ENCODE measurements at places on chromosomes 3 and 15.

GRCh38 chr15:92907896-92908712 lies 8.0 kb downstream of the CHD2 start:
- DNase-seq = no peak

GRCh38 chr3:150296966-150297365 lies 111.1 kb upstream of the TSC22D2 start:
- DNase-seq = no peak

DNA sequence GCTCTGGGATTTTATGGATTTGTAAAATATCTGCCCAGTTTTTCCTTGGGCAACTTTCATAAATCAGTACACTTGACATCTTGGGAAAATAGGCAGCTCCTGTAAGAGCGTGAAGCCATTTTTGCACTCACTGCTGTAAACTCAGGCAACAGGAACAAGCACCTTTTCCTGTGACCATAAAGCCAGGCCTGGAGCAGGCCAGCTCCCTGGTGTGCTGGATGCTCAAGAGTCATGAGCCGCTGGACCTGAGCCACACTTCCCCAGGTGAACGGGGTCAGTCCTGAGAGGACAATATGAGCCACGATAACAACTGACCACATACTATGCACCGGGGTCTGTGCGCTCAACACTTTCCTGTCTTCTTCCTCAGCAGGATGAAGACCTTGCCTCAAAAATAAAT lies 158.2 kb downstream of the NUP210 start:
- DNase-seq = no peak

DNA sequence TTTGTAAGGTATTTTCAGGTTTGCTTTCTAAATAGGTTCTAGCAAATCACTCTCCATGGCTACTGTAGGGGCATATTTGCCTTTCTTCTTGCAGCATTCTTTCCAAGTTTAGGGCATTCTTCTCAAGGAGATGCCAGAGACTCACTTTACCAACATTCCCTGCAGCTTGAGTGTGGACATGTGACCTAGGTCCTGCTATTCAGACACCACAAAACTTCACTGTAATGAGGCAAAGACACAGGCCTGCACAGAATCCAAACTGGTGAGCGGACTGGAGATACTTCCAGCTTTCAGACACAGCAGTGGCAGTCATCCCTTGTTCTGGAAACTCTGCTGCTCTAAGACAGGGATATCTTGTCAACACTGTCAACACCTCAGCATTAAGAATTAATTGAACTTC lies 146.4 kb upstream of the PFN2 start:
- DNase-seq = no peak

- no peak for DNase-seq
Observed at GRCh38 chr15:39511916-39512260, 69.0 kb upstream of the THBS1 start.

DNA sequence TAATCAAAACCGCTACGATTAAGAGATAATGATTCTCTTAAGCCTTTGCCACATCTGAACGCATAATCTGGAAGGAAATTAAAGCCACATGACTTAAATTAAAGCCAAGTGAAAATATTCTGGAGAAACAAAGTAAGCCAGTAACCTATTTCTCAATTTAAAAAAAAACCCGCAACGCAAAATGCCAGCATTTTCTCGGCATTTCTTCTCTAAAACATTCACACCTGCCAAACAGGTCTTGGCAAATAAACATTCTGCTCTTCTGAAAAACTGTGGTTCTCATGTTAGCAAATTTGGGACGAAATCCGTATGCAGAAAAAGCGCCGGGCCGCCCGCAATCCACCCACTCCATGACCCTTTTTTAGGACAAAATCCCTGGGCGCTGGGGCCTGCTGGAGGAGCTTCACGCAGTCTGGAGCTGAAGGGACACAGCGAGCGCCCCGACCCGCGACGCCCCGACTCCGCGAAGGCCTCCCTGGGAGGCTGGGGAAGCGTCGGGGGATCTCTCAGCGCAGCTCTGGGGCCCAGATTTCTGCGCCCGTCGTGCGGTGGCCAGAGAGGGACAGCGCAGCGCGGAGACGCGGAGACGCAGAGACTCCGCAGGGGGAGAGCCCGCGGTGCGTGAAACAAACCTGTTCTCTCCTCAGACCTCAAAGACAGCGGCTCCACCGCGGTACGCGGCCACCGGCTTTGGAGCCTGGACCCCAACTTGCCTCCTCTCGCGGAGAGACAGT lies 471 bp downstream of the NKIRAS1 start:
- no peak for DNase-seq

- DNase-seq = no peak
Observed at GRCh38 chr3:42875325-42876151, at the start of gene CYP8B1. TSS of gene CYP8B1 (minus strand) at chr3:42875879. CDS start at chr3:42875816, 63 bp downstream.

GRCh38 chr15:70018646-70019600 lies 78.8 kb downstream of the TLE3 start:
- no peak for DNase-seq

DNA sequence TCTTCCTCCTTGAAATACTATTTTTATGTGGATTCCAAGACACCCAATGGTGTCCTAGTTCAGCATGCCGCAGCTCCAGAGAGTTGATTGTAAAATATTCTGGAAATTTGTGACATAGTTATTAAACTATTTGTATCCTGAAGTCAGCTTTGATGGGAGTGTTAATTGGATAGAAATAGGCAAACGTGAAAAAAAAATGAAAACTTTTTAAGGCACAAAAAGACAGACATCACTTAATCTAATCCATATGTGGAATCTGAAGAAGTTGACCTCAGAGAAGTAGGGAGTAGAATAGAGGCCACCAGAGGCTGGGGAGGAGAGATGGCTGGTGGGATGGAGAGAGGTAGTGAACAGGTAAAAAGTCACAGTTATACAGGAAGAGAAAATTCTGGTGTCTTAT lies 704.2 kb downstream of the ROBO1 start:
- DNase-seq = no peak

GRCh38 chr3:126056088-126056487 lies 27.8 kb downstream of the SLC41A3 start:
- DNase-seq = no peak

- DNase-seq = no peak
Observed at GRCh38 chr3:191882289-191882688, 421.3 kb downstream of the PYDC2 start.

DNA sequence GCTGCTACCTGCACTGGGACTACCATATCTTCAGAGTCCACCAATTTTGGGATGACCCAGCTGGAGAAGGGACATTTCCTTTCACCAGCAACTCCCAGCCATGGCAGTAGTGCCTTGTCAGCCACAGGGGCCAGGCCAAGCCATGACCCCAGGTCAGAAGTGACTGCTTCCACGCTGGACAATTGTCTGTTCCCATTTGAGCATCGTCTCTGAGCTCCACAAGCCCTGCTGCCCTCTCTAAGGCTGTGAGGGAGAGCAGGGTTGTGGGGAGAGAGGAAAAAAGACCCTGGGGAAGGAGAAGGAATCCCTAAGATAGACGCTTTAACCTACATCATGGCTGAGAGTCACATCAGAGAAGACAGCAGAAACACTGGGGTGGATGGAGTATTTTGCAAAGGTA lies 7.4 kb upstream of the RARRES1 start:
- DNase-seq = no peak

DNA sequence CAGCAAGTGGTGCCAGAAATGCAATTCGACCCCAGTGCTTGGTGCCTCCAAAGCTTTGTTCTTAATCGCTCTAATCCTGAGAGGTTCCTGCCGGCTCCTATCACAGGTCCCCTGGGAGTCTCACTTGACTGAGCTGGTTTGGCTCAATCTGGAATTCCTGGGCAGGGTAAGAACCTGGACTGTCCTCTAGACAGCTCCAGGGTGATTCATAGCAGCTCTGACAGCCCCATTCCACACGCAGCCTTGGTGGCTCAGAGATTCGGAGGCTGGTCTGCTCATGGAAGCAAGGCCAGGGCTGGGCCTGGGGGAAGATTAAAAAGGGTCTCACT lies 37.9 kb downstream of the MYO5C start:
- no peak for DNase-seq

DNA sequence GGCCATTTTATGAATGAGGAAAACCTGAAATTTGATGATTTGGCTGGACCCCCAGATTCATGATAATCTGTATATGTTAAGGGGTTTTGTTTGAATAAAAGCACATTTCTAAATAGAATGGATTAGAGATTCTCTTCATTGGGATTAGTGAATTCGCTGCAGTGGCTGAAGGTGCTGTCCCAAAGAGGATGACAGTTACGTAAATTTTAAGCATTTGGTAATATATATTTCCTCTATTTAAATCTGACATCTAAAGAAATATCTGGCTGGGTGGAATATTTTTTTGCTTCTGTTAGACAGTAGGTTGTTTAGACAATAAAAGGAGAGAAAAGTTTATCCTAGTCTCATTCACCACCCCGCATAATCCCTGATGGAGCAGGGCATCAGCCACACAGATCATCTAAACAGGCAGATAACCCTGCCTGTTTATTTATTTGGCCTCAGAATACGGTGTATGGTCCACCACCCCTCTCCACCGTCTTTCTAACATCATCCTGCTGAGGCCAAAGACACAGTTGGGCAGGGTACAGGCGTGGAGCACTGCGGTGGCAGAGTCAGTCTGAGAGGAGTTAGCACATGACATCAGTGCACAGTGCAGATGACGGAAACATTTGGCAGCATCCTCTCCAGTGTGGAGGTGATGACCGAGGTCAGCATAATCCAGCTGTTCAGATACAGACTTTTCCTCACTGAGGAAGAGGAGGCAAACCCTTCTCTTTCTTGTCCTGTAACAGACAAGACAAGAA lies 20.4 kb upstream of the NFKBIZ start:
- DNase-seq = no peak

DNA sequence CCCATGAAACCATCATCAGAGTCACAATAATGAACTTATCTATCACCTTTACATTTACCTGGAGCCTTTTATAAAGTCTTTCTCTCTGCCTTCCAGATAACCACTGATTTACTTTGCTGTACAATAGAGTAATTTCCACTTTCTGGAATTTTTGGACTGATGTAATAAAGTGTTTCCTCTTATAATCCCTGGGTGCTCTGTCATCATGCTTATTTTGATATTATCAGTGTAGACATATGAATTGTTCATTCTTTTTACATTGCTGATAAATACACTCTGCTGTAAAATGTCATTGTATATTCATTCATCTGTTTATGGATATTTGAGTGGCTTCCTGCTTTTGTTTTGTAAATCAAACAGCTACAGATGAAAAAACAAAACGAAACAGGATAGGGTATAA lies 27.0 kb upstream of the IREB2 start:
- no peak for DNase-seq

DNA sequence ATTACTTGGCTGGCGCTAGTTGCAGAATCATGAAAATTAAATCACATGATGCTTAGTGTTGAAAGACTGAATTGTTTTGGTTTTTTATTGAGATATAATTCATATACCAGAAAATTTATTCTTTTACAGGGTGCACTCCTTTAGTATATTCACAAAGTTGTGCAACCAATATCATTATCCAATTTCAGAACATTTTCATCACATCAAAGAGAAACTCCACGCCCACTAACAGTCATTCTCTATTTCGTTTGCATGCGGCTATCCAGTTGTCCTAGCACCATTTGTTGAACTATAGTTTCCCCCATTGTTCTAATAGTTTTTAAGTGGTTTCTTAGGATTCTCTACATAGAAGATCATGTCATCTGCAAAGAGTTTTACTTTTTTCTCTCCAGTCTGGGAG lies 3.7 kb downstream of the EHD4 start:
- no peak for DNase-seq

- DNase-seq = no peak
Observed at GRCh38 chr15:40340740-40341400, at the start of gene CCDC9B. TSS of gene CCDC9B (minus strand) at chr15:40340939. CDS start at chr15:40340819, 120 bp downstream.

GRCh38 chr3:134311265-134311664 lies 60.6 kb upstream of the RYK start:
- no peak for DNase-seq

- DNase-seq = no peak
Observed at GRCh38 chr3:52126036-52126435, 28.2 kb downstream of the POC1A start.

DNA sequence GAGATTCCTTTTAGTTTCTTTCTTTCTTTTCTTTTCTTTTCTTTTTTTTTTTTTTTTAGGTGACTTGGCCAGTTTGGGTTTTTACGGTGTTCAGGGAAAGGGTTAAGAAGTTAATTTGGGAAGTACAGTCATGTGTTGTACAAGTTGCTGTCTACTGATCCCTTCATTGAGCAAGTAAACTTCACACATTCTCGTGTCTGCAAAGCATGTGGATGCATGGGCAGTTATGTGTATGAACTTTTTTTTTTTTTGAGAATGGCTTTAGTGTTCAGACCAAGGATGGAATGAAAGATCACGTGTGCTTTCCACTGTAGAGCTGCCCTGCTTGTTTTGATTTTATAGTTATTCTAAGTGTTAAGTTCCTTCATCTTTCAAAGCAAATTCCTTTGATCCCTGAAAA lies 132.3 kb downstream of the PGPEP1L start:
- DNase-seq = no peak

- no peak for DNase-seq
Observed at GRCh38 chr3:37941608-37942508, 48.7 kb upstream of the VILL start.

- no peak for DNase-seq
Observed at GRCh38 chr15:25176616-25176923, 221.8 kb downstream of the SNRPN start.
